ENCODE measurements at places on chromosomes 3 and 15.

GRCh38 chr3:60217156-60217911 is 1033.9 kb downstream of the FHIT start:
- DNase-seq: no peak

DNA sequence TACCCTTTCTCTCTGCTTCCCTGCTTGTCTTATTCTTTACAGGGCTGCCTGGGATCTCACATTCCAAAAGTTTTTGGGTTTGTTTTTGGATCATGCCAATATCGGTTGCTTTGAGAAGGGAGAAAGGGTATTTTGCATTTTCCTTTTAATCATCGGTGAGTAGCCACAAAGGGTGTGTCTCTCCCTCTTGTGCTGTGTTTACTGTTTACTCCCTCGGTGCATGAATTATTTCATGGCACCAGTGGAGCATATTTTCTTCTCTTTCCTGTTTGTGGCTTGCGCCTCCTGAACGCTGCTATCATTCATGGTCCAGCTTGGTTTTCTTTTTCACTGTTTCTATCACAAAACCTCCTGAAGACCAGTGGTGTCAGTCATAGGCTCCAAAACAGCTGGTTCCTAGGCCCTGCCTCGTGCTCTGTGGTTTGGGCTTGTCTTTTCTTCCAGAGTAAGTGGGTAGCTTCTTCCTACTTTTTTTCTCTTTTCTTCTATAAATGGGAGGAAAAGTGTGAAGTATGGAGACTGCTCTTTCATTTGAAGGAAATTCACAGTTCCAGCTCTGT is 54.9 kb downstream of the IGF1R start:
- DNase-seq: peak; percentile 75

DNA sequence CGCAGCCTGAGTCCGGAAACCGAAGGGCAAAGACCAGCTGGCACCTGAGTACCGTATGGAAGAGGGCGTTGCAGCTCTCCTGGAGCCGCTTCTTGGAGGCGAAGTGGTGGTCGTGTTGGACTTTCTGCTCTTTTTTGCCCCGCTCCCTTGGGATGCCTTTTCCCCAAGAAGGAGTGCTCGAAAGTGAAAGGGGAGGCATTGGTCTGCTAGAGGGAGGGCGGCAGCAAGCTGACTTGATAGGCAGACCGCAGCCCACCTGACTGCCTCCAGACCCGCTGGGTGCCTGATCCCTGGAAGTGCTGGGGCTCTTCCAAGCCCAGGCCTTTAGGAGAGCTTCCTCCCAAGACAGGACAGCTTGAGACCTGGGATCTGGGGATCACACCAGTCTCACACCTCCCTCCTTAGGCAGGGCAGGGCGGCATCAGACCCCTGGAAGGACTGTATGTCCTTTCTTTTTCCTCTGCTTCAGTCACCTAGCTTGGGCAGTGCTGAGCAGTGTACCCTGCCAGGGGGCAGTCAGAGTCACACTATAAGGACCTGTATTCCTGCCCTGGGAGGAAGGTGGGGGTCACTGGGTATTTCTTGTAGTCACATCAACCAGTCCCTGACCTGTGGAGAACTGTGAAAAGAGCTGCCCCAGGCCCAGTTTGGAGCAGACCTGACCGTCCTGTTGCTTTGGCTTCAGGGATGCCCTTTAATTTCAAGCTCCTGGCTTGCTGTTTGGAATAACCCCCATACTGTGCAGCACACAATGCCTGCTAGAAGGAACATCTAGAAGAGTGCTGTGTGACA is 2.1 kb downstream of the ACVR2B start:
- DNase-seq: no peak

DNA sequence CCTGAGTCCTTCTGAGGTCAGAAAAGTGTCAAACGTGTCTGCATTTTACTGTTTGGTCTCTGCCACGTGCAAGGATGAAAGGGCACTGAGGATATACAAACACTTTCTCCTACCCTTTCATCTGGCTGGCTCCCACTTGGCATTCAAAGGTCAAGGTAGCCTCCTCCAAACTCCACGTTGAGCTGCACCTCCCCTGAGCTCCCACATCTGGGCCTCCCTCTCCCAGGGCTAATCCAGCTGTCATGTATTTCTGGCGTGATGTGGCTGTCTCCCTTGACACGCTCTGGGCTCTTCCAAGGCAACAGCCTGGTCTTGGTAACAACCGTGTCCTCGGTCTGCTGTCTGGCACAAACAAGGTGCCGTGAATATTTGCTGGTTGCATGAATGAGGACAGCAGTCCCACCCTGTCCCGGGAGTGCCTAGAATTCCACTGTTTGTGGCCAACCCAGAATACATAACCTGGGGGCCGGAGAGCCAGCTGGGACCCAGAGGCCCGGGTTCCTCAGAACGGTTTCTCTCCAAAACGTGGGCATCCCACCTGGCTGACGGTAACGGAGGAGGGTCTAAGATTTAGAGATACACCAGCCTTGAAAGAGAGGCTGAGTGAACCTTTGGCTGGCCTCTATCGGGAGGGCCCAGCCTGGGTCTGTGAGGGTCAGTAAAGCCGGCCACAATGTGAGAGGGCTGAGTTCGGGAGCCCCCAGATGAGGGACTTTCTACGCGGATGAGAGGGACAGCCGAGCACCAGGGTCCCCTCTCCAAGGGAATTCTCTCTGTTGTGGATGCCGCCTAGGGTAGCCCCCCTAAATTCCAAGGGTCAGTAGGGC is 767 bp downstream of the GLT8D1 start:
- DNase-seq: peak; percentile 58

GRCh38 chr3:109131276-109131675 is 5.2 kb upstream of the C3orf85 start:
- DNase-seq: no peak

- peak; percentile 57 for DNase-seq
Observed at GRCh38 chr3:47283591-47284364, 1.0 kb downstream of the KLHL18 start.

Measured in SJCRH30 (cell line).